ENCODE measurements at places on chromosomes 6 and 20.

DNA sequence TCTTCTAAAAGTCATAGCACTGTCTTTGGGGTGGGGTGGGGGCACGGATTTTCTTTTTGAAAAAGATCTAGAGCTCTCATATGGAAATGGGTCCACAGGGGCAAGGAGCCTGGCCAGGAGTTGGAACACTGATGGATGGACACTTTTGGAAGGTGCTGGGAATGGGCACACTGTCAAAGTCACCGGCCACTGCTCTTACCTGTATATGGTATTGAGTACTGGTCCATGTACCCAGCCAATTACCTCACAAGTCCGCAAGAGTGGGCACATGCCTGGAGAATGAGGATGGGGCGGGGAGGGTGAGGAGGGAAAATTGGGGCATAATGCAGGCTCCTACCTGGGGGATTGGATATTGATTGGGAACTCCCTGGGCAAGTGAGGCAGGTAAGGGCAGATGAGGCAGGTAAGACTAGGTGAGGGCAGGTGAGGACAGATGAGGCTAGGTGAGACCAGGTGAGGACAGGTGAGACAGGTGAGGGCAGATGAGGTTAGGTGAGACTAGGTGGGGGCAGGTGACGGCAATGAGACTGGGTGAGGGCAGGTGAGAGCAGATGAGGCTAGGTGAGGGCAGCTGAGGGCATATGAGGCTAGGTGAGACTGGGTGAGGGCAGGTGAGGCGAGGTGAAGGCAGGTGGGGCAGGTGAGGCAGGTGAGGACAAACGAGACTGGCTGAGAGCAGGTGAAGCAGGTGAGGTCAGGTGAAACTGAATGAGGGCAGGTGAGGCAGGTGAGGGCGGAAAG lies 167.9 kb downstream of the NRN1 start:
- DNase-seq = no peak

- no peak for DNase-seq
Measured at GRCh38 chr6:18693881-18694280, 306.7 kb downstream of the RNF144B start.

GRCh38 chr20:5504061-5504739 lies 187.4 kb upstream of the PROKR2 start:
- no peak for DNase-seq

GRCh38 chr6:1865585-1865984 lies 255.9 kb downstream of the FOXC1 start:
- no peak for DNase-seq

- DNase-seq = no peak
Measured at GRCh38 chr20:62852196-62852595, 9.4 kb downstream of the TCFL5 start.

DNA sequence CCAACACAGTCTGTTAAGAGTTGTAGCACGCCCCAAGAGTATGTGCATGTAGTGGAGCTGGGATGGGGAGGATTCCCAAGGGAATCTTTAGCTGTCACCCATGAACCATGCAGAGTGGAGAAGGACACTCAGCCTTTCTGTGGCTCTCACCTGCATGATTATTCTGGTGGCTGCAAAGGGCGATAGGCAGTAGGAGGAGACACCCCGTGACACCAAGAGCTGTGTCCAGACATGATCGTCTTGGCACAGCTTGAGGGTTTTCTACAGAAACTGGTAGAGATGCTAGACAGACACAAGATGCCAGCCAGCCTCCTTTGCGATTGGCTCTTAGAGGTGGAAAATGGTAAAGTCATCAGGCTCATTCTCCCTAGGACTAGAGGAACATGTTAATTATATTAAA lies 3.1 kb upstream of the CSE1L start:
- DNase-seq = no peak

- no peak for DNase-seq
Measured at GRCh38 chr6:135535989-135536414, 38.5 kb upstream of the AHI1 start.

GRCh38 chr6:137811121-137811915 lies 55.7 kb upstream of the TNFAIP3 start:
- peak; percentile 74 for DNase-seq

DNA sequence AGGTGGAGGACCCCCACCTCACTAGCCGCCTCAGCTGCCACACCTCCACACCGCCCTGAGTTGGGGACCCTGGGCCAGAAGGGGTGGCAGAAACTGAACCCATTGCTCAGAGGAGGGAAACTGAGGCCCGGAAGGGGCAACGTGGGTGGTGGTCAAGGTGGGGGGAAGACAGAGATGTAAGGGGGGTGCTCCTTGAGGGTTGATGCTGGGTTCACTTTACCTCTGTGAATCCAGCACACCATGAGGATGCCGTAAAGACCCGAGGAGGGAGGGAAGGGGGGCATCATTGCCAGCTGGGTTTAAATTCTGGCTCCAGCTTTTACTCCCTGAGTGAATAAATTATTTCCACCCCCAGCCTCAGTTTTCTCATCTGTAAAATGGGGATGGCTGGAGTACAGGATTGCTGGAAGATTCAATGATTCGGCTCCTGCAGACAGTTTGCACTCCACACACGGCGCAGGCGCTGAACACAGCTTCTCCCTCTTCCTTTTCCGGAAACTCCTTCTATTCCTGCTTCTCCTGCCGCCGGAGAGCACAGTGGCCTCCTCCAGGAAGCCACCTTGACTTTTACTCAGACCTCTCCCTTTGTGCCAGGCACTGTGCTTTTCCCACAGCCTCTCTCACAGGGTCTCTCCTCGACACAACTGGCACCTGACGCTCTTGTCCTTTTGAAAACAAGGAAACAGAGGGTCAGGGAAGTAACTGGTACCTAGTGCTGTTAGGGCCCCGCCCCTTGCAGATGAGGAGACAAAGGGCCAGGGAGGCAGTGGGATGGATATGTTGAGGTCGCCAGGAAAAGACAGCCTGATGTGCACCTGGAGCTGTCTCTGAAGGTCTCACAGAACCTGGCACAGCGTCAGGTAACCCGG lies 59.4 kb downstream of the UBE2V1 start:
- DNase-seq = no peak

GRCh38 chr20:38590676-38591473 lies 9.9 kb downstream of the ADIG start:
- no peak for DNase-seq

DNA sequence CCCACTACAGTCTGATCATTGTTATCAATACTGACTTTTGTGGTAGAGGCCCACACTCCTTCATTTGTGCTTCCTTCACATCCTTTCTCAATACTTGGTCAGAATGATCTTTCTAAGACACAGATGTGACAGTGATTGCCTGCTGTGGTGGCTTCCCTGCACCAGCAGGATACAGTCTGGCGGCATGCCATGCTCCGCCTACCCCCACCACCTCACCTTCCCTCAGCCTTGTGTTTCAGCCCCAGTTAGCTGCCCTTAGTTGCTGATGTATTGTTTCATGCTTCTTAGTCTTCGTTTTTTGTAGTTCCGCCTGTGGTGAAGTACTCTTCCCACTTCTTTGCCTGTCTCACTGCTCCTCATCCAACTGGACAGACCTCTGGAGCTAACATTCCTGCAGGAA lies 10.9 kb downstream of the LRRC1 start:
- DNase-seq = no peak

DNA sequence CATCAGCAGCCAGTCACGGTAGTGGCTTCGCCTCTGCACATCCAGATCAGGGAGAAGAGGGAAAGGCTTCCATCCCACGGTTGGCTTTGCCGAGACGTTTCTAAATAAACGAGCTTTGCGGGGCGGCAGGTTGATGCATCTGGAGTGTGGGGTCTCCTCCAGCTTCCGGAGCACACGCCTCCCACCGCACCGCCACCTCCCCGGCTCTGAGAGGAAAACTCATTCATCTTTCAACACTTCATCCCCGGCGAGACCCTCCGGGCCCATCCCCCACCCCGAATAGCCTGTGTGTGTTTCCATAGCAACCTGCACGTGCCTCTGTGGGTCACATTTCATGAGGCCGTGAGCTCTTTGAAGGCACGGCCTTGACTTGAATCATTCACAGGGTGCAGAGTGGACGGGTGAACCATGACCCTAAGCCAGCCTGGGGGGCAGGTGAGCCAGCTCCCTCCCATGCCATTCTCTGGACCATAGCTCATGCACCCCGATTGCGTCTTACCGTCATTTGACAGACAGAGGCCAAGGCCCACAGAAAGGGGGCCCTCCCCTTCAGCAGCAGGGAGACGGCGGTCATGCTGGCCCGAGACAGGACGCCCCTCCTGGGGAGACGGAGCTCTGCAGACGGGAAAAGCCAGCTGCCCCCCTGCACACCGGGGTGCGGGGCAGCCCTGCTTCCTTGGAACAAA lies 16.2 kb upstream of the CHRNA4 start:
- no peak for DNase-seq

DNA sequence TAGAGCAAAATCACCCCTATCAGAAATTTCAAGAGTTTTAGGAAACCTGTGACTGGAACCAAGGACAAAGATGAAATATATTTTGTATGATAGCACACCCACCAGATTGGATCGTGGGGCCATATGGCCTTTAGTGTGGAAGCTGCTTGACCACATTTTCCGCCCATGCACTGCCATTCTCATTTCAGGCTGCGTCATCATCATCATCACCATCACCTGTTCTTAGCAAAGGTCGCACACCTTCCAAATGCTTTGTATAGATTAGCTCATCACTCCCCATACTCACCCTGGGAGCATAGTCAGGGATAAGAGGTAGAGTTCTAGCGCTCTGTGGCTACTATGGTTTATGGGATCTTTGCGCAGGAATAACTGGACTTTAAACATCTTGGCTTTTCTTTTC lies 185.7 kb downstream of the MTHFD1L start:
- no peak for DNase-seq

GRCh38 chr6:4472222-4472621 lies 304.0 kb upstream of the CDYL start:
- DNase-seq = no peak

DNA sequence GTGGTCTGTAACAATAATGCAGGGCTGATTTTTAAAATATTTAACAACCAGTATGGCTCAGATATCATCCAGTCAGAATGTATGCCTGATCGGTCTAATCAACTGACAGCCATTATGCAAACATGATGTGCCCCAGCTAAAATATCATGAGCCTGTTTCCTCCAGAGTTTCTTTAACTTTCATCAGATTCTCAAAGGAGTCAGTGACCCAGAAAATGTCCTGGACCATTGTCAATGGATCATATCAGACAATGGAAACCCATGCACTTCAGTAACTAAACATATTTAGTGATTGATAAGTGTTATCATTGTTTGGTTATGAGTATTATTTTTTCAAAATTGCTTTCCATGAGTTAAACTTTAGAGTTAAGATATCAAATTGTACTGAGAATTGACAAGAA lies 173.5 kb downstream of the LMBRD1 start:
- DNase-seq = no peak

DNA sequence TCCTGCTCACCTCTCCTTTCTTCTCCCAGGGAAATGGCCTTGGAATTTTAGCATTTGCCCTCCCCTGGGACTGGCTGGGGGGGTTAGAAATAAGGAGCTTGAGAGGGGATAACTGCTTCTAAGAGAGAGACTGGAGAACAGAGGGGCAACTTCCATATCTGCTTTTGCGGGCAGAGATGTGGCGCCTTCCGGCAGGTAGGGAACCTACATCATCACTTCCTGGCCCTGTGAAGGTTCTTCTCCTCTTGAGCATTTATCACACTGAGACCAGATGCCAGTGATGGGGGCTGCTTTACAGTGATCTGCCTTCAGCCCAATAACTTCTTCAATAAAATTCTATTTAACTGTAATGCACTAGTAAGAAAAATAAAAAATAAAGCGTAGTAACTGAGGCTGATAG lies 48.1 kb downstream of the TBC1D7 start:
- no peak for DNase-seq

DNA sequence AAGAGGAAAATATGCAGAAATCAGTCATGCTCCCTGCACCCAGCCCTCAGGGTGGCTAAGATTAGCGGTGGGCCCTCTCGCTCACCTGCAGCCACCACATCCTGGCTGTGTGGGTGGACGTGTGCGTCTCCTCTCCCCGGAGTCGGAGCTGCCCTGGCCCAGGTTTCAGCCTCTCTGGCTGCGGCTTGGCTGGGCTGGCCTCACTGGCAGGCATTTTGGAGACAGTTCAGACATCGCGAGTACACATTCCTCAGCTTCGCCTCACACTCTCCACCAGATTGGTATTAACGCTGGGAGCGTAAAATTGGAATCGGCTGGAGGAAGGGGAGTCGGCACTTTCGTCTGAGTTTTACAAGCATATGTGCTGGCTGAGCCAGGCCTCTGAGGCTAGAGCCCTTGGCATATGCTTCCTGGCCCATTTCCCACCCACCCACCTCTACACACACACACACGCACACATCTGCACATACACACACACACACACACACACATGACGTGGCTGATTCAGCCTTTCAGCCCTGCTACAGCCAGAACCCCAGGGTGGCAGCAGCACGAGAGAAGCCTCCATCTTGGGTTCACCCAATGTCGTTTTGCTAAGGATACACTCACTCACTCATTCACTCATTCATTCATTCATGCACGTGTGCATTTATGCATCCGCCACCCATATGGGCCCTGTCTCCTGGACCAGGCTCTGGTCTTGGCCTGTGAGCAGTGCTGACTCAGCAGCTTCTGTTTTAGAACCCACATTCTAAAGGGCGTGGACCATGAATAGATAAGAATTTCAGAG lies 42.9 kb downstream of the BCAS4 start:
- no peak for DNase-seq

DNA sequence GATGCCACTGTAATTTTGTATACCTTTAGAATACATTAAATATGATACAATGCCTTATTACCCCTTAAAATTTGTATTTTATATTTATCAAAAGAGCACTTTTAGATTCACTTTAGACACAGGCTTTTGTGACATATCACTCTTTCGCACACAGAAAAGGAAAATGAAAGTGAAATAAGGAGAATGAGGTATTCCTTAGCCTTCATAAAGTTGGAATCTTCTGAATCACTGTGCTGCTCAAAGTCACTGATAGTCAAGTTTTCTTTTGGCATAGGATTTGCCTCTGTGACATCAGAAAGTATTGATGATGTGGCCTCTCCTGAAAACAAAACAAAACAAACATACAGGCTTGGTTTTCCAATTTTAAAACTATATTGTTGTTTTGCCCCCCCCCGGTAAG lies 1097.1 kb downstream of the KIF16B start:
- no peak for DNase-seq

DNA sequence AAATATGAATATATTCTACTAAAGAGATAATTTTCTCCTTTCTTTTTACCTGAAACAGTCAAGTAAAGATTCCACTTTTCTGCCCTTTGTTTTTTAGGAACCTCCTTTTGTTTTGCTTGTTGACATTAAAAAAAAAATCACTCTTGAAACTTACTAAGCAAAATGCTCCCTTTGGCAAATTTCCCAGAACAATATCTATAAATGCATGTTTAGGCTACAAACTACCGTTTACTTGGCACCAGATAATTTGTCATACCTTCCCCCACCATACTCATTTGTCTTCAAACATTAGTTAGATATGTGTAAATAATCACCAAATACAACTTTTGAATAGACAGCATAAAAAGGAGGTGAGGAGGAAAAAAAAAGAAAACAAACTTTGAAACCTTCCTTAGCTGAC lies 604.7 kb downstream of the RFPL4B start:
- no peak for DNase-seq

- no peak for DNase-seq
Measured at GRCh38 chr20:34581341-34582184, 23.0 kb downstream of the MAP1LC3A start.

- DNase-seq = no peak
Measured at GRCh38 chr6:71460933-71461332, 172.3 kb downstream of the OGFRL1 start.

- no peak for DNase-seq
Measured at GRCh38 chr20:61830241-61830930, 235.3 kb downstream of the TAF4 start.

GRCh38 chr6:20575125-20575524 lies 40.9 kb downstream of the CDKAL1 start:
- DNase-seq = no peak

- DNase-seq = no peak
Measured at GRCh38 chr6:72328775-72329174, 293.1 kb upstream of the KCNQ5 start.

Measured in stimulated activated CD4-positive, alpha-beta T cell treated with anti-CD3 and anti-CD28 coated beads, Interleukin-4, amount 100 ng/mL, for 1 hour (primary cell).